BE2C (cell line): ENCODE measurements at places on chromosomes 2 and 18.

DNA sequence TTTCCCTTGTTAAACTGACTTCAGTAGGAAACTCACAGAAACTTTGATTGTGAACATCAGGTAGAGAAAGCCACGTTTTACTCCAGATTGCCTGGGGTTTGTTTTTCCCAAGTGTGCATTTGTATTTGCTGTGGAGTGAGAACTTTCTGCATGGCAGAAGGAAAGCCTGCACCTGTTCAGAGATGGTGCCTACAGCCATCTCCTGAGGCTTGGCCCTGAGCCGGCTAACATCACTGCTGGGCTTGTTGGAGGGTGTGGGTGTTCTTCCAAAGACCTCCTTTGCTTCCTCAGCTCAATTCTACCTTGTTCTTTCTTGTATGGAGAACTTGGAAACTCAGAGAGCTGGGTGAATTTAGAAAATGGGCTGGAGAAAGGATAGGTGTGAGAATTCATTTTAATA lies 16.1 kb downstream of the KCNS3 start:
- DNase-seq = no peak

GRCh38 chr18:2818281-2818680 lies 28.5 kb upstream of the EMILIN2 start:
- no peak for DNase-seq

DNA sequence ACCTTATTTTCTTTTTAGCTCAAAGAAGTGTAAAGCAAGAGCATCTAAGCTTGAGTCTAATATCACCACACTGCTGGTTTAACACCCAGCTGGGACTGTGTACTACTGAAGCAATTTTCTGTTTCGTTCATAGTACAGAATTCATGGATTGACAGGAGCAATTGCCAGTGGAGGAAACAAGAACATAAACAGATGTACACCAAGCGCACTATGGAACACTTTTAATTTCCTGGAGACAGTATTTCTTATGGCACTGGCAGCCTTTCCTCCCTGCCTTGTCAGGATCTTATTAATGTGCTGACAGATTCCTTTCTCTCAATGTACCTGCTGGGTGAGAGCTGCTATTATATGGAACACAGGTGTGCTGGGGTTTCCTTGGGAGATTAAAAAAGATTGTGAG lies 4.2 kb upstream of the LANCL1 start:
- DNase-seq = no peak

DNA sequence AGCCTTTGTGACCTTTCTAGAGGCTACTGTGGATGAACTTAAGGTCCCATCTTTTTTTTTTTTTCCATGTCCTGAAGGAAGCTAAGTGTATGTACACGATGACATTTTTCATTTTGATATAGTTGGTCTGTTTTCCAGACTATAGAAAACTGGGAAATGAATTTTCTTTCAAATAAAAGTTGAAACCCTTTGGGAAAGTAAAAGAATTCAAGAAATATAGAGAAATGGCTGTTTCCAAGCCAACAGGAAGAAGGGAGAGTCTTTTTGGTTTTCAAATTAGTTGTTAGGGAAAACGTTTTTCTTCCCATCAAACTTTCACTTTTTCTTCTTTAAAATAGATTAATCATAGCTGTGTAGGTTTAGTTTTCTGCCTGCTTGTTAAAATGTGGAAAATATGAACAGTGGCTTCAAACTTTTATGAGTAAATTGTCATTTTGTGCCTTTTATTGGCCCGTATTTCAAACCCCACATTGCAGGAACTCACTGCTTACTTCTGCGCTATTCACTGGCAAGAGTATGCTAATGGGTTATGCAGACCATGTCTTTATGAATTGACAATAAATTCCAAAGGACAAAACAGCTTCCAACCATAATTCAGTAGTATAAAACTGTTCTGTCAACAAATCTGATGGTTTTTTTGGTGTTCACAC lies 27.7 kb upstream of the LYPD1 start:
- DNase-seq = no peak

DNA sequence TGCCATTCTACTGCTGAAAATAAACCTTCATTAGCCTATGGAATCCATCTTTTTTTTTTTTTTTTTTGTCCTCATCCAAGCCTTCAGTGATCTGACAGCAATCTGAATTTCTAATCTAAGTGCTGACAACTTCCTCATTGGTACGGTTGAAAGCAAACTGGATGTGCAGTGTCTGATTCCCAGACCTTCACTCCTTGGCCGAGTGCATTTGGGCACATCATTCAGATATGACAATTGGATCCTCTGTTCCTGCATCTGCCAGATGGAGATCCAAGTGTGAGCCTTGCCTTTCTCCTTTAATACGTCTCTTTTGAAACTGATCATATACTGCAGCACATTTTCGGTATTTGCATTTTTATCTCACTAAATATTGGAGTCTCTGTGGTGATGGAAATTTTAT lies 713.1 kb downstream of the DCDC2C start:
- no peak for DNase-seq

DNA sequence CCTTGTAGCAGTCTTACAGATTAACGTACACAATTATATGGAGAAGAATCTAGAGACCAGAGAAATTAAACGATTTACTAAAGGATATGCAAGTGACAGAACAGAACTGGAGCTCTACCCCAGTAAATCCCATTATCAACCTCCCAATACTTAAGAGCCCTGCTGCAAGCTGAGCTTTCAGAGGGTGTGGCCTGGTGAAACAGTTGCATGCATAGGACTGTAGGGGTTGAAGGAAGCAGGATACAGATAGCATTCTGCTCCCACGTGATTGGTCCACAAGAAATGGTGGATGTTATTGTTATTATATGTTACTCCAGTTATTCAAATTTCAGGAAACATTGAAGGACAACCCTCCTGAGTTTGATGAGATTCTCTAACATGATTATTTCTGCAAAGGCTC lies 210.8 kb upstream of the THUMPD2 start:
- DNase-seq = no peak

GRCh38 chr2:171266102-171266501 lies 105.4 kb upstream of the TLK1 start:
- DNase-seq = no peak

DNA sequence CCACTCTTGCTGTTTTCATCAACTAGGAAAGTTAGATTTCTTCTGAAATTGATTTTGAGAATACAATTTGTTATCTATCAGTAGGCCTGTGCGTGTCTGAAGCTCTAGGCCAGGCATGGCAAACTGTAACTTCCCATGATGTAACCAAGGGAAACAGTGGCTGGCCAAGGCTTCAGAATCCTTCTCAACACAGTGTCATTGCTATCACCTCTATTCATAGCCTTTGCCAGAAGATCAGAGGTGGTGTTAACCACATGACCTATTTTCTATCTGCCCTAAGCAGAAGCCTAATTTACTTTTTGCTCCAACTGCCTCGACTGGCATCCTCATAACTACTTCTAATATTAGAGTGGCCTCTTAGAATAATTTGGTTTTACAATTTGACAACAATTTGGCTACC lies 2.5 kb downstream of the ITGB6 start:
- no peak for DNase-seq

GRCh38 chr18:9965711-9966624 lies 52.2 kb downstream of the VAPA start:
- no peak for DNase-seq
